ENCODE measurements at places on chromosomes 5 and 9. TPM values are rescaled to one million over a fixed set of nuclear protein-coding genes. Genes with fewer than 3 reads are reported as not detected.

Gene ST8SIA4
- total RNA-seq: 2.9 TPM

Gene ANKRD20A1
- 0.18 TPM for total RNA-seq

GRCh38 chr9:86731511-86732063 is 215.7 kb downstream of the GAS1 start:
- no peak for DNase-seq

DNA sequence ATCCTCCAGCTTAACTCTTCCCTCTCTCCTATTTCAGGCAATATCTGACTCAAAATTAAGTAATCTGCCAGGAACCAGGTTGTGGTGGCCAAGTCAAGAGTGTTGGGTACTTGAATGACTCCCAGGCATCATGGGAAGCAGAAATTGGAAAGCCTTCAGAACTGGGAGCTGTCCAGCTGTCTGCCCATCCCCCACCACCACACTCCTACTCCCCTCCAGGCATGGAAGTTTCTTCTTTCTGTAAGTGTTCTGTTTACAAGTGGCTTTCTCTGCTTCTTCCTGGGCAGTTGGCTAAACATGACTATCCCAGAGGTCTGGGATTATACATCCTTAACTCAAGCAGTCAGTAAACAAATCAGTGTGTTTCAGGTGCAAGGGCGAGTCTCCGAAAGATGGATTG is 14.6 kb upstream of the PBX3 start:
- peak; percentile 28 for DNase-seq

- DNase-seq: no peak
These were observed 25.0 kb upstream of the AUH start for GRCh38 chr9:91386765-91387164.

All from stomach (tissue), 19 donors.